ENCODE measurements at places on chromosomes 7 and 10.

GRCh38 chr10:24206334-24206733 is 2.6 kb upstream of the KIAA1217 start:
- DNase-seq = no peak

- DNase-seq = no peak
These were observed 588.6 kb upstream of the LRRTM3 start for GRCh38 chr10:66337211-66337610.

- no peak for DNase-seq
These were observed 79.6 kb upstream of the TMEM72 start for GRCh38 chr10:44831581-44831980.

- DNase-seq = no peak
These were observed 694 bp upstream of the WASL start for GRCh38 chr7:123749537-123749857.

GRCh38 chr10:125629758-125630376 is 53.1 kb downstream of the TEX36 start:
- DNase-seq = no peak

DNA sequence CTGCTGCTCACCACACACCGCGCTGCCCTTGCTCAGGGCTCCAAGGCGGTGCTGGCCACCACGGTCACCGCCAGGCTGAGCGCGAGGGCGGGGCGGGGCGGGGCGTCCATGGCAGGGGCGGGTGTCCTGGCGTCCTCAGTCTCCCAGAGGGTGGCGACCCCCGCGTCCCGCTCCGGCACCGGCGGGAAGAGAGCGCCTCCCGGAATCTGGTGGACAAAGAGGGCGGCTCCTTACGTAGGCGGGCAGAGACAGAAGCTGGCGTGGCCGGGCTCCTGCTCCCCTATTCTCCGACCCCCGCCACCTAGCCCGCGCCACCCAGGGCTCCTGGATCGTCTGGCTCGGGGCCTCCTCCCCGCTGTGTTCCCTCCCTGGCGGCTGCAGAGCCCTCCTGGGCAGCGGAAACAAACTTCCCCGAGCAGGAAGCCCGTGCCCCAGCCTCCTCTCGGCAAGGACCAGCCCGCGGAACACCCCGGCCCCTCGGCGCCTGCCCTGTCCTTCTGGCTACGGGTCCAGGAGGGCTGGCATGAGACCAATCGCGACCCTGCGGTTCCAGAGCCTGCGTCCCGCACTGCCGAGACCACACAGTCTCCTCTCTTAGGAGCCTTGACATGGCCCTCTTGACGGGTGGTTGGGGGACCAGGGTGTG is 133.8 kb upstream of the ZNF92 start:
- peak; percentile 50 for DNase-seq

DNA sequence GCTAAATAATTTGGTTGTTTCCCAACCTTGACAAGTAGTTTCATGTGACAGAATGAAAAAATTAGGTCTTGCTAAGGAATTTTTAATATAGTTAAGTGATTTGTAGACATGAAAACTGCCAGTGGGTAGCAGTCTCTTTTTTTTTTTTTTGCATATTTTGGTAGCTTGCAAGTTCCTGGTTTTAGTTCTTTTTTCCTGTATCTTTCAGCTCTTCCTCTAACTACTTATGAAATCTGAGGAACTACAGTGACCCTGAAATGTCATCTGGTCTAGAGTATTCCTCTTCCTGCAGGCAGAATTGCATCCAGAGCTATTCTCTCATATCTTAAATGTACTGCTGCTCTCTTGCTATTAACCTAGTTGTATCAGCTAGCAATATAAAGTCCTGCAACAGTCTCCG is 160.4 kb downstream of the HDAC9 start:
- peak; percentile 7 for DNase-seq

DNA sequence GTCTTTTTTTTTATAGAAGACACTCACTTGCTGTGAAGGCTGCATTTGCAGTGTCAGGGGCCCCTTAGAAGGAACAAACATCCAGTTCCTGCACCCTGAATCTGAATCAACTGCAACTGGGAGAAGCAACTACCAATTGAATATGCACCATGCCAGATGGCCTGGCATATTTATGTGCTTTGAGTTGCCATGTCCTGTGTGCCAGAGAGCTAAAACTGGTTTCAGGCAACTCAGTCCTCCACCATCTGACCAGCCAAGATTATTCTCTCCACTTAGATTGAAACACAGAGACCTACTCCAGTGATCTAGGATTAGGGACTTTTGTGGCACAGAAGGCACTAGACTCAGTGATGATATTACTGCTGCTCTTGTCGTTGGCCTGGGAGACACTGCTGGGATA is 225.4 kb downstream of the HECW1 start:
- DNase-seq = no peak

DNA sequence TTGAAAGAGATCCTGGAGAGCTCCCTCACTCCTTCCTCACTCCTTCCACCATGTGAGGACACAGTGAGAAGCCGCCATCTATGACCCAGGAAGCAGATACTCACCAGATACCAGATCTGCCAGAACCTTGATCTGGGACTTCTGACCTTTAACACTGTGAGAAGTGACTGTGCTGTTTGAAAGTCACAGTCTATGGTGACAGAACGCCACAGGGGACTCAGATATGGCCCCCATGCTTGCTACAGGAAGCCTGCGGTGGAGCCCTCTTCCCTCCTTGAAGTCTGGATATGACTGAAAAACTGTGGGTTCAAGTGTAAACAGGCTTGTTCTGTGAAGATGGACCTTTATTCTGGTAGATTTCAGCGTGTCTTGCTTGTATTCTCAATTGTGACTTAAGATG is 297.8 kb downstream of the KLF6 start:
- no peak for DNase-seq

DNA sequence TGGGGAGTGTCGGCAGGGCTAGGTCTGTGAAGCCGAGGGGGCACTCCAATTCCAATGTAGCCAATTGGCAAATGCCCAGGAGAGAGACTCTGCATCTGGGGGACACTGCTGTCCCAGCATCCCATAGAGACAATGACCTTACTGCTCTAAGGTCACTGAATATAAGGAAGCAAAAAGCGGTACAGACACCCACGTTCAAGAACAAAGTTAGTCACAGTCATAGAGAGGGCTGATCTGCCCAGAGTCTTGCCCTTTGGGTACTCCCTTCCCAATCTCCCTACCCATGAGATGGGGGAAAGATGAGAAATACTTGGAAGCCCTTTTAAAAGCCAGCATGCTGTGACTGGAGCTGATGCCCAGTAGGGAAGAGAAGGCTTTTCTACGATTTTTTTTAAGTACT is 76.3 kb upstream of the GSDME start:
- DNase-seq = no peak

GRCh38 chr7:105656922-105657521 is 75.7 kb upstream of the EFCAB10 start:
- no peak for DNase-seq

- no peak for DNase-seq
These were observed 50.1 kb downstream of the TNS3 start for GRCh38 chr7:47531584-47532492.

DNA sequence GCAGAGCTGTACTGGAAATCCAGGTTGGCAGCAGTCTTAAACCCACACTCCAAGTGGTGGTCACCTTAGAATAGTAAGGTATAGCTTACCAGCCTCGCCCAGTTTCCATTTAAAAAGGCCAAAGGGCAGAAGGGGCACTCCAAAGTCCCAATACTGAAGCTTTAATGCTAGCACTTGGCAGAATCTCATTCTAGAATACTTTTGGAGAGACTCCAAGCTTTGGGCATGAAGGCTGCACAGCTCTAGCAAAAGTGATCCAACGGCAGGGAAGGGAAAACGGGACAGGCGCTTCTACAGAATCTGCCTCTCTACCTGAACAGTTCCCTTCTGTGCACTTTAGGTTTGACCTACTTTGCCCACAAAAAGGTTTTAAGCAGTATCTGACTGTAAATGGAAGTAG is 19.7 kb downstream of the SMURF1 start:
- no peak for DNase-seq

DNA sequence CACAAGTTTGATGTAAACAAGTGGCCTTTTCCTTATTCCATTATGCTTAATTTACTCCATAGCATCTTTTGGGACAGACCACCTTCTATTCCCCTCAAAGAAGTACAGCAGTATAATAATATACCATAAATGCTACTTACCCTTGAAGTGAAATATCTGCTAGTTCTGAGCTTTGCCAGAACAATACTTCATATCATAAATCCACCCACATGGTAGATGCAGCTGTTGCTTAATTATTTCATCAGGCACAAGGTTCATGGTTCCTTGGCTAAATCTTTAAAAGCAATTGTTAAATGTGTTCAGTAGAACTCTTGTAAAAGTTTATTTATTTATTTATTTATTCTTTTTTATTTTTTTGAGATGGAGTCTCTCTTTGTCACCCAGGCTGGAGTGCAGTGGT is 32.9 kb downstream of the CSTF2T start:
- DNase-seq = no peak

DNA sequence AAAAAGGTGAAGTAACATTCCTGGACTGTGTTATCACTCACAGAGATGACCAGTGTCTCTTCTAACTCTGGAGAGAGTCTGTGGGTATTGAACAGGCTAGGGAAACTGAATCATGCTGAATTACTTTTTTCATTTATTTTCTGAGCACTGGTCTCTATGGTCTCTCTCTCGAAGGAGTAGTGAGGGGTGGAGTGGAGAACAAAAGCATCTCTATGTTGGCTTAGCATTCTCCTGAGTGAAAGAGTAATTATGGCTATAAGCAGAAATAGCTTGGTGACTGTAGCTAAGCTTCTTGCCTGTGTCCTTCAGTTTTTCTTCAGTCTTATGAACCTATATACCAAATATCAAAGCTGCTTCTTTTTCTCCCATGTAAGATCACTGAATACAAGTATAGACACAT is 64.6 kb upstream of the PTN start:
- no peak for DNase-seq

- no peak for DNase-seq
These were observed 165.1 kb upstream of the KLF14 start for GRCh38 chr7:130899071-130899560.

DNA sequence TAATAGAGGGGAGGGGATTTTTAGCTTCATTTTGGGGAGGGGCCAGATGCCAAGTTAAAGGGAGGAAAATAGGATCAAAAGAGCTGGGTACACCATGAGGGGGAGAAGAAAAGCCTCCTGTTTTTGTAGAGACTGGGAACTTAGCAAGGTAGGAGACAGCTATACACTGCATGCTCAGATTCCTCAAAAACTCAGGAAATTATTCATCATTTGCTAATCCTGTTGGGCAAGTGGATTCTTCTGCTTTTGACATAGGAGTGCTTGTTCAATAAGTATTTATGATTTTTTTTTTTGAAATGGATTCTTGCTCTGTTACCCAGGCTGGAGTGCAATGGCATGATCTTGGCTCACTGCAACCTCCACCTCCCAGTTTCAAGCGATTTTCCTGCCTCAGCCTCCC is 73.4 kb downstream of the LYZL2 start:
- DNase-seq = no peak

DNA sequence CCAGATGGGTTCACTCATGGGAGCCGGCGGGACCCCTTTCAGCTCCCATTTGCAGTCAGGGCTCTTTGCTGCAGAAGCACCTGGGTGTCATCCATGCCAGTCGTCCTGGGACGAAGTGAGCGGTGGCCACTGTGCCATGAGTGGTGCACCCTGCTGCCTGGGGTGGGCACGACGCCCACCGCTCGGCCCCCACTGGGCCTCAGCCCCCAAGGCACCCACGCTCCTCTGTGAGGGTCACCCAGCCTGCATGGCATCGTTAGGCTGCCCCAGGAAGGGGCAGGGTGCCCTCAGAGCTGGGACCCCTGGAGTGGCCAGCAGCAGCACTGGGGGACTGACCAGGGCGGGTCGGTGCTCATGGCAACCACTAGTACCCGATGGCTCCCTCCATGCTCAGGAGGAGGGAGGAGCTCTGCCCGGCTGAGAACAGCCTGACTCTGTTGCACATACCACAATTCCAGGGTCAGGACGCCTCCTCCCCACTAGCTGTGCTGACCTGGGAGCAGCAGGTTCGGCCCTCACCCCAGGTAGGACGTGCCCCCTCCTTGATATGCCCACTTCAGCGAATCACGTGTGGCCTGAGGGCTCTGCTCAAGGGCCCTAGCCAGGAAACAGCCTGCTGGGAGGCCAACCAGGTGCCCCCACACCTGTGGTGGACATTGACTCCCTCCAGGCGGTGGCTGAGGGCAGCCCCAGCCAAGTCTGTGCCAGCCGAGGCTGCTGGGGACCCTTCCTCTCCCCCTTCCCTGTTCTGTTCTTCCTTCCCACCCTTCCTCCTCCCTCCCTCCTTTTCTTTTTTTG is 28.5 kb upstream of the CFAP46 start:
- no peak for DNase-seq

DNA sequence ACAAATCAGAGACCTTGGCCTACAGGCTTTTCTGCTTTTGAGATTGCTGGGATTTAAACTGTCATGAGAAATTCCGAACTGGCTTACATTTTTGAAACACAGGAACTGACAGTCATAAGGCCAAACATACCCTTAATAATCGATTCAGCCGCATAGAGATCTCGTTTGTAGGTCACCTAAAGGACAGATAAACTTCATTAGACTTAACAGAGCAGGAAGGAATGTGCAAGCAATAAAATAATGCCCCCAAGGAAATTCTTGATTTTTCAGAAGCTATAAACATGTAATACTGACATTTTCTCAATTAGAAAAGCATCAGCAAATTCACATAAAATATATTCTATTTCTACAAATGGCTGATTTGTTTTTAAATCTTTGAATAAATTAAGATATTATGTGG is 120.0 kb downstream of the CRPPA start:
- DNase-seq = peak; percentile 12

GRCh38 chr10:80553436-80553835 is 15.7 kb downstream of the SH2D4B start:
- no peak for DNase-seq

GRCh38 chr7:144545330-144545729 is 141.8 kb upstream of the NOBOX start:
- no peak for DNase-seq

- DNase-seq = no peak
These were observed 255.8 kb downstream of the ABCA13 start for GRCh38 chr7:48426966-48427555.

DNA sequence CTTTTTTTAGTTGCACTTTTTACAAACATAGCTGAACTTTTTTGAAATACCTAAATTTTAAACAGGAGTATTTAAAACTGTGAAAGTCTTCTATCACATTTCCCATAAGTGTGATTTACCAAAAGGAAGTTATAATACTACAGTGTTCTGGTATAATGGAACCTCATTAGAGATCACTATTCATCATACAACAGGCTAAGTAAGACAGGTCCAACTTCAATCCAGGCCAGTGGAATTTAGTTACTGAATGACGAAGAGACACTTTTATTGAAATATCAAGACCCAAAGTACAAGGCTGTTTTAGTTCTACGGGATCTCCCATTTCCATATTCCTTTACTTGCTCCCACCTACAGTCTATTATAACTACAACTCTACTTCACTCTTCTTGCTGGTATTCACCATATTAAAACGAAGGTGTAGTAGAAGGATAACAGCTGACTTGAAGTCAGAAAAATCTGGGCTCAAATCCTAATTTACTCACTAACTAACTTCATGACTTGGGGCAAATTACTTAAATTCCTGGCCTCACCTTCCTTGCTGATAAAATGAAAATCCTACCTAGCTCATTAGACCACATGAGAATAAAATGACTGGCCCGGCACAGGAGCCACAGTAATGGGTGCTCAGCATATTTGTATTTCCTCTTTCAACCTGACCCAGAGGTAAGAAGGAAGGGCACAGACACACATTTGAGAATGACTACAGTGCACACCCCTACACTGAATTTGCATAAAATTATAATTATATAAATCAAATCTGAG is 21.6 kb downstream of the GPAM start:
- no peak for DNase-seq

Data from lung (tissue), 17 donors.